Activated CD4-positive, alpha-beta T cell treated with anti-CD3 and anti-CD28 coated beads for 4 hours (primary cell): ENCODE measurements at places on chromosomes 2 and 18.

DNA sequence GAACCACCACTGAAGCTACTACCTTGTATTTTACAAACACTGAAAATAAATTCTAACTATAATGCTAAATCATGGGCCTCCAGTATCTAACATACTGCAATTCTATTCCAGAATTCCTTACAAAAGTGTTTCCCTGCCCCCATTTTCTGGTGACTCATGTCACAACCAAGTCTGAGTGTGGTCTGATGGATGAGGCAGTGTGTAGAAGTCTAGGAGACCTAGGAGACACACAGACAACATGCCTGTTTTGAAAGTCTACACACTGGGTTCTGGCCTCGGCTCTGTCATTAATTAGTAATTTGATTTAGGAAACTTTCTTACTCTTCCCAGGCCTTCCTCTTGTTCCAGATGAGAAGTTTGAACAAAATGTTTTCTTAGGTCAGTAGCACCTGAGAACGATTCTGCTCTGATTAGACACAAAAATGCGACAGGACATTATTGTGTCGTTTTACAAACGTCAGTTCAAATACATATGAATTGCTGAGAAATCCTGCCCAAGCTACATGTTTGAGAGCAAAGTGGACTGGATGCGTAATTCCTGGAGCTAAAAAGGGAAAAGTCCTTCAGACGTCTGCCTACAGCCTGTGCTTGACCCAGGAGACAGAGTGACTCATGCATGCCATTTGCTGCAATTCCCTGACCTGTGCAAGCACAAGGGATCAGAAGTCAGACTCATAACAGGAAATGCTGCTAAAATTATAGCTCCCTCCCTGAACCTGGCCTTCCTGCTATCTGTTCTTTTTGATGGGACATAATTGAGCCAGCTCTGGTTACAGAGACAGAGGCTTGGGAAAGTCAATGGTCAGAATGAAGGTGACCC lies 494.4 kb downstream of the SOX11 start:
- no peak for DNase-seq

GRCh38 chr18:64872710-64873458 lies 724.0 kb upstream of the LINC00305 start:
- no peak for DNase-seq

DNA sequence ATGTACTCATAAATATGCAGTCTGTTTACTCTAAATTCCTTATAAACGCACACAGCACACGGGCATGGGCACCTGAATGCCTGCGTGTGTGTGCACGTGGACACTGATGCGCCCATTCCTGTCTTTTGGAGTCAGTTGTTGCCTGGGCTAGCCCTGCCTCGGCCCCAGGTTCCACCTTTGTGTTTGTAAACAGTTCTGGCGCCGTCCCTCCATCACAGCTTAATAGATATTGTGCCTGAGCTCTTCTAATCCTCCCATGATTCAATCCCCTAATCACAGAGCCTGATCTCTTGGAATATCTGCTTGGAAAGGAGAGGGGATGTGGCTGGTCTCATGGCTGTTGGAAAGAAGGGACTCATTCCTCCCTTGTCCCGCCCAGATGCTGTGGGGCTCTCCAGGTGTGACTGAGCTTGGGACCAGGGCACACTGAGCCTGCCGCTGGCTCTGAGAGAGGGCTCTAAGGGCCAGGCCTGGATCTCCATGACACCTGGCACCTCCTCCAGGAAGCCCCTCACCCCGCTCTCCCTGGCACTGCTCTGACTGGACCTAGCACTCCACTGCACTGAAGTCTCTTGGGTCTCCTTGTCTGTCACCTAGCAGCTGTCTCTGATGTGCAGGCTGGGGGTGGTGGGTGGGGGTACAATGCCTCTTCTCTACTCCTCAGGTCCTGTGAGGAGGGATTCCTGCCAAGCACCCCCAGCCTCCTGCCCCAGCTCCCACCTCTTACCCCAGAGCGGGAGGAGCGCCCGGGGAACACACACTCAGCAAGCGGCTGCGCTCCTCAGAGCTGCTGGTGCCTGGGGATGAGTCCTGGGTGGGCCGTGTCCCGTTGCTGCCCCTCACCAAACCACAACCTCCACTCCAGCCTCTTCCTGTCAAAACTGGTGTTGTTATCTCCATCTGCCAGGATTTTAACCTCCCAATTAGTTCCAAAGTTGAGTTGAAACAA lies 181.3 kb downstream of the INHBB start:
- no peak for DNase-seq

DNA sequence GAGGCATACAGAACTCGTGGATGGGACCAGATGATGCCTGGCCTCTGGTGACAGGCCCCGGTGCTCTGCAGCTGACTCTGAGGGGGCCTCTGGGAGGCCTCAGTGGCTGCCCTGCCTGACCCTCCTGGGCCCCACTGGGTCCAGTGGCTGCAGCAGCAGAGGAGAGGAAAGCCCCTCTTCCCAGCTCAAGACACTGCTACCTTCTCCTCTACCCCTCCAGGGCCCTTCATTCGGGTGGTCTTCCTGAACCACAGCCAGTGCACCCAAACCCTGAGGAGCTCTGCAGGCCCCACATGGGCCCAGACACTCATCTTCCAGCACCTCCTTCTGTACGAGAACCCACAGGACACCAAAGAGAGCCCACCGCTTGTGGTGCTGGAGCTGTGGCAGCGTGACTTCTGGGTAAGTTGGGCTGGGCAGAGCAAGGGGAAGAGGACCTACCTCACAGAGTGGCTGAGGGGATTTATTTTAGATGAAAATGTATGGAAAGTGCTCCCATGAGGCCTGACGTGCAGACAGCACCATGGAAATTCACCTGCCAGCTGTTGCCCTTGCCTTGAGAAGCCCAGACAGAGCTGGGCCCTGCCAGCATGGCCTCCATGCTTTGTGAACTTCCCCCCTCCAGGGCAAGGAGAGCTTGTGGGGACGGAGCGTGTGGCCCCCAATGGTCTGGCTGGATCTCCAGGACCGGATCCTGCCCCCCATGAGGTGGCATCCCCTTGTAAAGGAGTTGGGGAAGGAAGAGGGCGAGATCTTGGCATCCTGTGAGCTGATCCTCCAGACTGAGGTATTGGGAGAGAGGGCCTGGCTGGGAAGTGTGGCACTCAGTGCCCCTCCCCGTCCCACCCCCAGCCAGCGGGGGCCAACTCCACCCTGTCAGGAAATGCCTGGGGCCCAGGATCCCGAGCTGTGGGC lies 46.3 kb downstream of the LMAN2L start:
- DNase-seq = no peak

DNA sequence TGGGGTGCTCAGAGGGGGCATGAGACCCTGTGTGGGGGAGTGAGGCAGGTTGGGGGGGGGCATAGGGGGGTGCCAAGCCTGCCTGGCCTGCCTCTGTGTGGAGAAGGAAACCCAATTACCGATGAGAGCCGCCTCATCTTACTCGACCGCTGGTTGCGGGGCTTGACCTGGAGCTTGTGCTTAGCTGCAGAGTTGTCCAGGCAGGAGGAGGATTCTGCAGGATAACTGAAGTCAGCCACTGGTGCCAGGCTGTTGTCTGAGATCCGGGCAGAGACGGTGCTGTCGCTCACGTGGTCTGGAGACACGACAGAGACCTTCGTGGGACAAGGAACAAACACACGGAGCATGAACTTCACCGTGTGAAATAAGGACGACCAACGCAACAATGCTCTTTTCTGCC lies 95.9 kb upstream of the MGAT4A start:
- no peak for DNase-seq

- no peak for DNase-seq
Measured at GRCh38 chr2:6421138-6421730, 444.5 kb downstream of the CMPK2 start.

GRCh38 chr2:120927265-120927628 lies 191.6 kb downstream of the GLI2 start:
- no peak for DNase-seq

- DNase-seq = no peak
Measured at GRCh38 chr2:167945660-167946368, 301.6 kb downstream of the STK39 start.

DNA sequence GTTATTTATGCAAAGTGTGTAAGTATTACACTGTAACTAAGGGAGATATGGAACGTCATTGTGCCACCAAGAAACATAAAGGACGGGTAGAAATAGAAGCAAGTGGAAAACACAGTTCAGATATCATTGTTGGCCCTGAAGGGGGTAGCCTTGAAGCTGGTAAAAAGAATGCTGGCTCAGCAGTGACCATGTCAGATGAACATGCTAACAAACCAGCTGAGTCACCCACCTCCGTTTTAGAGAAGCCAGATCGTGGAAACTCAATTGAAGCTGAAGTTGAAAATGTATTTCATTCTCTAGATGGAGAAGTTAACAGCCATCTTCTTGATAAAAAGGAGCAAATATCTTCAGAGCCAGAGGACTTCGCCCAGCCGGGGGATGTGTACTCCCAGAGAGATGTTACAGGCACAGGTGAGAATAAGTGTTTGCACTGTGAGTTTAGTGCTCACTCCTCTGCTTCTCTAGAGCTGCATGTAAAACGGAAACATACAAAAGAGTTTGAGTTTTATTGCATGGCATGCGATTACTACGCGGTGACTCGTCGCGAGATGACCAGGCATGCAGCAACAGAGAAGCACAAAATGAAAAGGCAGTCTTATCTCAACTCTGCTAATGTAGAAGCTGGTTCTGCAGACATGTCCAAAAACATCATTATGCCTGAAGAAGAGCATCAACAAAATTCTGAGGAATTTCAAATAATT lies 36.1 kb downstream of the ZNF407 start:
- DNase-seq = no peak

DNA sequence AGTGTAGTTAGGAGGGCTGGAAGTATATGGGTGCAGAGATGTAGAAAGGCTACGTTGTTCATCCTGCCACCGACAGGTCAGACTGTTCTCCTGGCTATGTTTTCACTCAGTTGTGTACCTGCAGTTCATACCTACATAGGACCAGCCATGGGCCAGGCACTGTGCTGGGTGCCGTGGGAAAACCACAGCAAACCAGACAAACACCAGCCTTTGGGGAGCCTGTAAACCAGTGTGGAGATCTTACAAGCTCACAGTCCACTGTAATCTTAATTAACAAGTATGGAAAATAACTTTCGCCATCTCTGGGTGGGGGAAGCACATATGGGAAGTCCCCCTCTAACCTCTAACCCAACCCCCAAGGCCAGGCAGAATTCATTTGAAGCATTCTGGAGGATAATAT lies 12.7 kb downstream of the NCK2 start:
- DNase-seq = no peak

DNA sequence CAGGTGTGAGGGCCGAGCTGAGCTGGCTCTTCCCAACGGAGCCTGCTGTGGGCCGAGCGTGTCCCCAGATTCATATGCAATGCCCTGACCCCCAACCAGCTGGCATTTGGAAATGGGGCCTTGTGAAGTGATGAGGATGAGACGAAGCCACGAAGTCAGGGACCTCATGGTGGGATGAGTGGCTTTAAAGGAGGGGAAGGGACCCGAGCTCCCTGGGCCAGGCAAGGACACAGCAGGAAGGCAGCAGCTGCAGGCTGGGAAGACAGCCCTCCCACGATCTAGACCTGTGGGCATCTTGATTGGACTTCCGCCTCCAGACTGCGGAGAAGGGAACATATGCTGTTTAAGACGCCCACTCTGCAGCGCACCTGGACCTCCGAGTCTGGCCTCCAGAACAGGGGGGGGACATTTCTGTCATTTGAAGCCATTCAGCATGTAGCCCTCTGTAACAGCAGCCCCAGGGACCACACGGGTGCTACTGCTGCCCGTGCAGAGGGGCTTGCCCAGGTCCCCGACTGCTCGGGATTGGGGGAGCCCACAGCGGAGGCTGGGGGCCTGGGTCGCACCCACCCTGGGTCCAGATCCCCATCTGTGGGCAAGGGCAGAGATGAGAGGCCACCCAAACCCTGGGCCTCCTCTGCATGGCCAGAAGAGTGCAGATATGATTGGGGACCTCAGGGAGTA lies 27.2 kb downstream of the KIF1A start:
- no peak for DNase-seq

GRCh38 chr2:162126111-162126519 lies 25.9 kb downstream of the GCG start:
- no peak for DNase-seq

- no peak for DNase-seq
Measured at GRCh38 chr2:190922376-190922775, 41.8 kb downstream of the GLS start.

- no peak for DNase-seq
Measured at GRCh38 chr18:23196119-23197007, 61.1 kb downstream of the CABLES1 start.

- no peak for DNase-seq
Measured at GRCh38 chr2:175577368-175577970, 396.0 kb upstream of the ATP5MC3 start.

DNA sequence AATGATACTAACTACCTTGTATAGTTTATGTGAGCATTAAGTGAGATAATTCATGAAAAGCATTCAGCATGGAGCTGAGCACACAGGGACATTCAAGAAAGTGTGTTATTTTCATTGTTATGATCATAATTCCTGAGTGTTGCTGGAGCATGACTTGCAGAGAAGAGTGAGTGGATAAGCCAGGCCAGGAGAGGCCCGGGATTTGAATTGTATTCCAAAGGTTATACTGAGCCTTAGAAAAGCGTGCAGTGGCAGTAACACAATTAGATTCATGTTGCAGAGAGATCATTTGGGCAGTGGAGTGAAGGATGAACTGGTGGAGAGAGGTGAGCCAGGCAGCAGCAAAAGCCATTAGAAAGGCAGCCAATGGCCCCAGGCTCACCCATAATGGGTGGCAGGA lies 142.9 kb upstream of the SH3BP4 start:
- no peak for DNase-seq

DNA sequence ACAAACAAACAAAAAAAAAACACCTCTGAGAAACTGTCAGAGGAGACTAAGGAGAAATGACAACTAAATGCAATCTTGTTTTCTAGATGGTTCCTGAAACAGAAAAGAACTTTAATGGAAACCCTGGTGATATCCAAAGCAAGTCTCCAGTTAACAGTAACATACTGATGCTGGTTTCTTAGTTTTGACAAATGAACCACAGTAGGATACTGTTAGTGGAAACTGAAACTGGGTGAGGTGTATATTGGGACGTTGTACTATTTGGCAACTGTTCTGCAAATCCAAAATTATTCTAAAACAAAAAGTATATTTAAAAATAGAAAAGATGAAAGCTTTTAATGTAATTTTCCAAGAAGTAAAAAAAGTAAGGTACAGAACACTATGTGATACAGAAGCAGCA lies 11.4 kb downstream of the SESTD1 start:
- no peak for DNase-seq

GRCh38 chr2:38907743-38908562 lies 18.3 kb downstream of the ARHGEF33 start:
- no peak for DNase-seq

- no peak for DNase-seq
Measured at GRCh38 chr18:60196836-60197606, 175.6 kb downstream of the MC4R start.

DNA sequence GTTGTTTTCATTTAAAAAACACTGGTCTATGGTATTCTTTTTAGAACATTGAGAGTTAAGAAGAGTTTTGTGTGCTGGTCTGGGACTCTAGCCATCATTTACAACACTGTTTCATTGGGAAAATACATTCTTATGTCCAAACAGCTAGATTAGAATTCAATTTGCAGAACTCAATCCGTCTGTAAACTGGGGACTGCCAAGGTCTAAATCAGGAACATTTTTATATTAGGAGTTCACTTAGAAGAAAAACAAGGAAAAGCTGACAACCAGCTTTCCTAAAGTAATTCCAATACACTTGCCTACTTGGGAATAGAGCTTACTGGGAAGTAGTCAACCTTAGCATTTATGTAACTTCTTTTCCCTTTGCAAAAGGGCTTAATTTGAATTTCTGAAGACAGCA lies 91.5 kb upstream of the RNF152 start:
- no peak for DNase-seq

- DNase-seq = no peak
Measured at GRCh38 chr2:112204411-112204810, 50.4 kb downstream of the ZC3H8 start.
